Posterior cingulate gyrus (tissue), 11 donors: ENCODE measurements at places on chromosomes 5 and 9.

- DNase-seq = no peak
Measured at GRCh38 chr9:94760660-94761059, 34.2 kb downstream of the AOPEP start.

DNA sequence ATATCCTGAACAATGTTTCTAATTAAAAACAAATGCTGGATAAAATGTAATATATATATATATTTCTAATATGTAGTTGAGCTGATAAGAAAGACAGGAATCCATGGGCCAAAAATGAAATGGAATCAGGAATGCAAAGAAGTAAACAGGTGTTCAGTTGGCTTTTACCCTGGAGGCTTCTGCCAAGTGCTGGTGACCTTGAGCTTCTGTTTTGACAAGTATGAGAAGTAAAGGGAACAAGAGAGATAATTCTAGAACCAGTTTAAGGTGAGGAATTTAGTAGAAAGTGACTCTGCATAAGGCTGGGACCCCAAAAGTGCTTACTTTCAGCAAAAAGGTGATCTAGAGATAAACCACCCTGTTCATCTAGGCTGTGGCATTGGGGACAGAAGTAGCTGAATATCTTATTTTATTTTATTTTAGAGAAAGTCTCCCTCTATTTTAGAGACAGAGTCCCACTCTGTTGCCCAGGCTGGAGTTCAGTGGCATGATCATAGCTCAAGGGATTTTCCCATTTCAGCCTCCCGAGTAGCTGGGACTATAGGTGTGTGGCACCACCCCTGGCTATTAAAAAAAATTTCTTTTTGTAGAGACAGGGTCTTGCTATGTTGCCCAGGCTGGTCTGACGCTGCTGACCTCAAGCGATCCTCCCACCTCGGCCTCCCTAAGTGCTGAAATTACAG, 27.0 kb downstream of the DCAF10 start:
- no peak for DNase-seq

DNA sequence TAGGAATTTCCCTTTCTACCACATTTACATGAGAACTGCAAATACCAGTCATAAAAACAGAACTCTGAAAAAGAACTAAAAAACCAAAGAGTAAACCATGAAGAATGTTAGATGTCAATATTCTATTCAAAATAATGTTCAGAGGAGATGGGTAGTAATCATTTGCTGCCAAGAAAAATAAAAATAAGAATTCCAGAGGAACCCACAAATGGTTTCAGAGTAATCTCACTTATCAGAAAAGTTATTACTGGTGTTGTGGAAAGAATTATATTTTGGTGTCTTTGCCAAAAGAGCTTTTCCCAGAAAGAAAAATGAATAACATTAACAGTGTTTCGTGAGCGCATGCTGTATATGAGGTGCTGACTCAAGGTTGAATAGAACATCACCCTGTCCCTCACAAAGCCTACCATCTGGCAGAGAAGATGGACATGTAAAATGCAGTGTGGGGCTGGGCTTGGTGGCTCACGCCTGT, 35.6 kb downstream of the GPR21 start:
- DNase-seq = no peak

DNA sequence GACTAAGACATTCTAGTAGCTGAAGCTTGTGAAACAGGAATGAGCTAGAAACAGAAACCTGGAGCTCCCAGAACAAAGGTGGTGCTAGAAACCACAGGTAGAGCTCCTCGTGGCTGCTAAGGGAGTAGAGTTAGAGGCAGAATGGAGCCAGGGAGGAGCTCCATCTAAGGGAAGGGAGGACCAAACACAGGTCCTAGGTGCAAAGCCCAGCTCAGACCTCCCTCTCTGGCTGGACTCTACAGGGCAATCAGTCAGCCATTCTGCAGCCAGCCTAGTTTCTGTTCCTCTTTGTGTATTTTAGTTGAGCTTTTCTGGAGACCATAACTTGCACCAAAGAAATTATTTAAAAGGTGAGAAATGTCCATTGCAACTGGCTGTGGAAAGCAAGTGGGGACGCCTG, 70.4 kb downstream of the CRB2 start:
- DNase-seq = no peak

- no peak for DNase-seq
Measured at GRCh38 chr5:1706428-1706827, 93.2 kb downstream of the MRPL36 start.

DNA sequence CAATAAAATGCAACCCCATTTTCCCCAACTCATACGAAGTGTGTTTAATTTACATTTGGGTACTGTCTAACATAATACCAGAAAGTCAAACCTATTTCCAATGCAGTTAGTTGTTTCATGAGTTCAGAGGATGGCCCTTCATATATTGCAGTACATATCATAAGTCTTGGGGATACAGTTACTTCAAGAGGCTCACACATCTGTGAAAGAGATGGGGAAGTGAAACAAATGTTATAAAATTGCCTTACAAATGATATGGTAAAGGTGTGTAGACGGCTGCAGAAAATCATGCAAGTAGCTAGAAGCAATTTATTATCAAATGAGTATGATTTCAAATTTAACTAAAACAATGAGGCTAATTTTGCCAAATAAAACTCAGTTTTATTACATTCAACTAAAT, 219.0 kb upstream of the CDH12 start:
- DNase-seq = no peak

DNA sequence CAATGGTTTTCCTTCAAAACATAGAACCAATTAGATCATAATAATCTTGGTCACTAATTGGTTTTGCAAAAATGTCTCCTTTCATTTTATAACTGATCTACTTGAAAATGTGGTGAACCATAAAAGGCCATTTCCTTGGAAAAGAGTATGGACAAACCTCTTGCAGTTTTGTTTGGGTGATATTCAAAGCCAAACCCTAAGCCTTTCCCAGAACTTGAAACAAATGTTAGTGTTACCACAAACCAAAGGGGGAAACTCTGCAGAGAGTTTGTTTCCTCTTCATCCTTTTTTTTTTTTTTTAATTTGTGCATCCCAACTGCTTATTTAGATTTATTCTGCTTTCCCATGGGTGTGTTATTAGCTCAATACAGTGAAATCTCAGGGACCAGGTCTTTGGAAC, 204.4 kb upstream of the ADAMTSL1 start:
- no peak for DNase-seq

- DNase-seq = no peak
Measured at GRCh38 chr5:178198706-178199105, 5.6 kb upstream of the HNRNPAB start.

DNA sequence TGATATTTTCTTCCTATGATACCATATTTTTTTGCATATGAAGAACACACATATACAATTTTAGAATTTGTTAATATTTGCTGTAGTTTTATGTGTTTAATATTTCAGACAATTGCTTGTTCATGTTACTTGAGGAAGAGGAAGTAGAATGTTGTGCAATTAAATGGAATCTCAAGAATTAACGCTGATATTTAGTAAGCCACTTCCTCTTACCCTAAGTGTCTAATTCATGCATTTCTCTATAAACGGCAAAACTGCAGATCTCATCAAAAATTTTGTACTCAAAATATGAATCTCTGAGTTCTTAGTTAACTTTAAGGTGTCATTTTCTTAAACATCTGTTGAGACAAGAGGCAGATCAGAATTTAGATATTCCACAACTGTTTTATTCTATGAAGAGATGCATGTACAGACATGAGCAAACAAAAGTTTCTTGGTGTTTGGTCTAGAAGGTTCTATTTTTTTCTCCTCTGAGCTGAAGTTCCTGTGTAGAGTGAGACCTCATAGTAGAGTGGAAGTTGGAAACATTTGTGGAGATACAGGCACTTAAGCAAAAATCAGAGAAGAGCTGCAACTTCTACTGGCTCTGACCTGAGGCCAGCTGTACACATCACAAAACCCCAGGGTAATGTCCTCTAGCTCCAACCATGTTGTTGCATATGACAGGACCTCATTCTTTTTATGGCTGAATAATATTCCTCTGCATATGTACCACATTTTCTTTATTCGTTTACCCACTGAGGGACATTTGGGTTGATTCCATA, 16.6 kb upstream of the TGFBI start:
- no peak for DNase-seq

- no peak for DNase-seq
Measured at GRCh38 chr9:131475956-131476776, 26.6 kb upstream of the POMT1 start.

DNA sequence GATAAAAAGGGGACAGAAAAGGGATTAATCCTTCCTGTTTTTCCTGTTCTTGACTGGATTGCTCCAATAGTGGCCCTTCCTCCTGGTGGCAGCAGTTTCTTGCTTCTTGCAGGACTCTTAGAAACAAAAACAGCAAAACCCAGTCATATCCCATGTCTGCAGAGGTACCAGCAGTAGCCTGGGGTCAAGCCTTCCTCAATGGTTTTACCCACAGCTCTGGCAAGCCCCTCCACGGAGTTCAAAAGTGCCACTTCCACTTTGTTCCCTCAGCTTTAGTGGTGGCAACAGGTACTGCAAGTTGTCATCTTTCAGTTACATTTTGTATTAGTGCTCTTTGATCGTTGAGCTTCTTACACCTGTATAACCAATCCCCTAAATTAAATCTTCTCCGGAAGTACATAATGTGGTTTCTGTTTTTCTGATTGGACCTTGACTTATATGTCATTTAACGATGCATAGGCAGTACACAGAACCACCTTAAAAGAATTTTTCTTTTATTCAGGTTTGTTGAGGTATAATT, 8.7 kb upstream of the RANBP6 start:
- DNase-seq = no peak

GRCh38 chr5:146818822-146819221, 59.7 kb downstream of the PPP2R2B start:
- DNase-seq = no peak

- no peak for DNase-seq
Measured at GRCh38 chr5:143376911-143377813, 26.3 kb downstream of the NR3C1 start.

DNA sequence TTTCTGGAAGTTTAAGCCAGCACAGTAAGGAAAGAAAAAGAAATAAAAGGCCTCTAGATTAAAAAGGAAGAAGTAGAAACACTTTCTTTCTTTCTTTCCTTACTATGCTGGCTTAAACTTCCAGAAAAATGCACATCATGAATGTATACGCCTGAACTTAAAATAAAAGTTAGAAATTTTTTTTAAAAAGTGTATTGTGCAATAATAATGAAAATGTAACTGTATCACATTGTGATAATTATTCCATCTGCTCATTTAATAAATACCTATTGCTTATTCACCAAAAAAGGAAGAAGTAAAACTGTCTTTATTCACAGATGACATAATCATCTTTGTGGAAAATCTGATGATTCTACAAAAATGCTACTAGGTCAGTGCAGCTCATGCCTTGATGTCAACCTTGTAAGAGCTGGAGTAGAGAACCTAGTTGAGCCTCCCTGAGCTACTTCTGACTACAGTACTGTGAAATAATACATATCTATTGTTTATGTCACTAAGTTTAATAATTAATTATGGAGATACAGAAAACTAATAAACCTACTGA, 49.4 kb downstream of the MCTP1 start:
- no peak for DNase-seq

- DNase-seq = no peak
Measured at GRCh38 chr9:125889112-125889475, 141.9 kb downstream of the PBX3 start.

- DNase-seq = peak; percentile 81
Measured at GRCh38 chr9:127971357-127972235, 9.2 kb downstream of the EEIG1 start.

DNA sequence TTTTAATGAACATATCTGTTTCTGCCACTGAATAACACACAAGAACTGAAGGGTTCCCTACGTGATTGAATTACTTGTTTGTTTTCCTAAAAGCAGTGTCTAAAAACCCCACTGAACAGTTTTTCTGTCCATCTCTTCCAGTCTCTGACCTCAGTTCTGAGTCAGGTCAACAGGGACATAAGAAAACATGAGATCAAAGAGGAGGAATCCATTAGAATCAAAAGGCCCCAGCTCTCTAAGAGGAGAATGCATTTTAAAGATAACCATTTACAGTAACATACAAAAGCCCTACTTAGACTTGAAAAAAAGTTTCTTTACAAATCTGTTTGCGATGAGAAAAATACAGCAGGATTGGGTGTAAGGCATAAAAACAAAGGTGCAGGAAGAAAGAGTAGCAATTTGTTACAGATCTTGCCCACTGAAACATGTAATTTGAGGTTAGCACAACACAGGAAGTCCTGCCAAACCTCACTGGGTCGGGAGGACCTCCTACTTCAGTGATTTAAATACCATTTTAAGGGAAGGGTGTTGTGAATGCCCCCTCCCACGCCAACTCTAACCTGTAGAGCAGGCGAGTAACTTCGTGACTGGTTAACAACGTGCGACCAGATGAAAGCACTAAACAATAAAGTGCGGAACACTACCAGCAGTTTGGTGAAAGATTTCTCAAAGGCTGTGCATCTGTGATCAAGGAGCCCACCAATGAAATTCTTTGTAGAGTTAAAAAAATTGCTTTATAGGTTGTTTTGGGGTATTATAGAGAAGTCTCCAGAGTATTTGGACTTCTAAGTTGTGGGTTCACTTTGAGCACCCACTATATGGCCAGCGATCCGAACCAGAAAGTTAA, 1.3 kb downstream of the QSOX2 start:
- DNase-seq = no peak
